ENCODE measurements at places on chromosomes 5 and 9.

- no peak for DNase-seq
These were observed 219.9 kb upstream of the NREP start for GRCh38 chr5:111976705-111977435.

GRCh38 chr5:168305281-168305680 is 13.8 kb downstream of the WWC1 start:
- no peak for DNase-seq

DNA sequence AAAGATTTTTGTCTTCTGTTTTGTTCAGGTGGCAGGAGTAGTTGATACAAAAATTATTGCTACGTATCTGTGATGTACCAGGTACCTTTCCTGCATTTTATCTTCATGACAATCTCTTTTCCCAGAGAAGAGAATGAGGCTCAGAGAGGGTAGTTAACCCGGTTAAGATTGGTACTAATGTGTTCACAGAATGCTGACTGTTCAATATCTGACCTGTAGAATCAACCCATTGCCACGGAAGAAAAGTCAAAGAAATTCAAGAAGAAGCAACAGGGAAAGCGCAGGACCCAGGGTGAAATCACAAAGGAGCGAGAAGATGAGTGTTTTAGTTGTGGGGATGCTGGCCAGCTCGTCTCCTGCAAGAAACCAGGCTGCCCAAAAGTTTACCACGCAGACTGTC is 11.8 kb downstream of the RAB24 start:
- DNase-seq = no peak

GRCh38 chr5:148978370-148979082 is 84.3 kb downstream of the SH3TC2 start:
- DNase-seq = peak; percentile 58

DNA sequence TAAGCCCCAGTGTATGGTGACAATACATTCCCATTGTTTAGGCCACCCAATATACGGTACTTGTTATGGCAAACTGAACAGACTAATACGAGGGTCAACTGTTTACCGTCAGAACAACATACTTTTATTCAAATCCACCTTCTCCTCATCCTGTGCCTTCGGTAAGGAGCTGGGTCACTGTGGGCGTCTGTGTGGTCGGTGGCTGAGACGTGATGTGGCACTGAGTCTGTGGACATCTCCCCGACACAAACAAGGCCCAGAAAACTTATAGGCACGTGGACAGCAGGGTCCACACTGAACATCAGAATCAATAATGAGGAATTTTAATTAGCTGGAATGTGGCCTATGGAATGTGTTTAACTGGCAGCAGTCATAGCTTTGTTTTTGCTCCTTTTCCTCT is 154.3 kb upstream of the IRX2 start:
- peak; percentile 18 for DNase-seq

Measured in islet precursor cell (in vitro differentiated cells).